ENCODE measurements at places on chromosomes 5 and 9.

GRCh38 chr5:157951673-157952373, 92.9 kb upstream of the CLINT1 start:
- no peak for DNase-seq

GRCh38 chr5:104344809-104345208, 782.2 kb upstream of the NUDT12 start:
- no peak for DNase-seq

DNA sequence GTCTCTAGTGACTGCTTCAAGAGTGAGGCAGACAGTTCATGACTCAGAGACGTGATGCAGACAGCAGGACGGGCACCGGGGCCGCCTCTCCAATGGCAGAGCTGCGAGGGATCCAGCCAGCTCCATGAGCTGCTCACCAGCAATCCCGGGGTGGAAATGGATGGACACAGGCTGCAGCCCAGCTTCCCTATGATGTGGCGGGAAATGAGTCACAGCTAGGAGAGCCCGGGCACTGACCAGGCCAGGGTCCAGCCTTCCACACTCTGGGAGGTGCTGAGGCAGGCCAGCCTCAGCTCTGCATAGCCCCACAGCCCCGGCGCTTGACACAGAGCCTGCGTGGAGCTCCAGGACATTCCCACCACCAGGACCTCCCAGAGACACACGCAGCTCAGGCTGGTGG, 244.8 kb upstream of the IRX2 start:
- DNase-seq: no peak

- DNase-seq: no peak
Observed at GRCh38 chr9:95613670-95614069, 96.9 kb upstream of the PTCH1 start.

DNA sequence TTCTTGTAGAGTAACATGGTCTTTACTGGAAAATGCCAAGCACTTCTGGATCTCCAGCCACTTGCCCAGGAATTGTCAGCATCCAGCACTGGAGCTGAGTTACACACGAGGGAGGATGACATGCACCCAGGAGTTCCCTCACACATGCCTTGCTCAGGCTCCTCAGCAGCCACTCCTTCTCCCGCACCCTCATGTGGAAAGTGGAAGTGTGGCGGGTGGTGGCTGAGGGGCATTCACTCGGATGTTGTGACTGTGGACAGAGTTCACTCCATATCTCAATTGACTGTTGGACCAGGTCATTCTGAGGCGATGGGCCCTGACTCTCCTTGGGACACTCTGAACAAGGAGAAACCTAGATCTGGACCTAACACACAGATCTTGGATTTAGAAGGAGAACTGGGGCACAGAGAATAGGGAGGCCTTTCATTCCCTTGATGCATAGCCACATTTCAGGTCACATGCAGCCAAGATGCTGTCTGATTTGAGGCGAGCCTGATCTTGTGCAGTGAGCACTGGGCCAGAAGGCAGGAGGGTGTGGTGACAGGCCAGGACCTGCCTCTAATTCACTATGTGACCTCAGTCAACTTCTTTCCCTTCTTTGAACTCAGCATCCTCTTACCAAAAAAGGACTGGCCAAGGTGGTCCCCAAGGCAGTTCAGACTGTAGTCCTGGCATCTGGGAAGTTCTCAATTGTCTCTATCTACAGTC, 62.1 kb downstream of the CYSTM1 start:
- no peak for DNase-seq

DNA sequence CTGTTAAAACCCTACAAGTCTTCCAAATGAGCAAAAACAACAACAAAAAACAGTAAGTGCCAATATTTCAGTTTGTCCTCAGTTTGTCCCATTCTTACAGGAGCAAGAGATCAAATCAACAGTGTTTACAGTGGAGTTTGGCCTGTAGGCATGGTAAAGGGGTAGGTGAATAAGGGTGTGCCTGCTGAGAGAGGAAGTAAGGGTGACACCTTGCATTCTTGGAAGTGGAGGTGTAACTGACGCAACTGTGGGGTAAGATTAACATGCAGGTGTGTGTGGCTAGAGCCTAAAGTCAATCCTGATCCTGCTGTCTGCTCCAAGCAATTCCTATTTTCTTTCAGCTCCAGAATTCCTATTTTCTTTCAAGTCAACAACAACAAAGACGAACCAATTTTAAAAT, 43.4 kb downstream of the PFDN1 start:
- DNase-seq: no peak

GRCh38 chr5:39640552-39640951, 215.8 kb upstream of the DAB2 start:
- no peak for DNase-seq

DNA sequence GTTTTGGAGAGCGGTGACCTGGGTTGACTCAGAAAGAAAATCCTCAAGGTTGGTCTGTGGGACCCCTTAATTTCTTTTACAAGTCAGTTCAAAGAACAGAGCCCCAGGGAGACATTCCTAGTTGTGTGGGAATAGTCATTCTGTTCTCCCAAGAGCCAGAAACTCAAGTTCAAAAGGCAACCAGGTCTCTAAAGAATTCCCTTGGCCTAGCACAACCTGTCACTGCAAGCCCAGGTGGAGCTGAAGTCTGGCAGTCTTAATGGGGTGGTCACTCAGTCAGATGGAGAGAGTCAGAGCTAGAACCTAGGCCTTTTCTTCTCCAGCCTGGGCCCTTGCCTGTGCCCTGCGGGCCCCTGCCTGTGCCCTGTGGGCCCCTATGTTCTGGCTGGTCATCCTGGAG, 37.5 kb upstream of the CDKN2AIPNL start:
- no peak for DNase-seq

GRCh38 chr5:149939546-149939945, 5.0 kb downstream of the PDE6A start:
- DNase-seq: no peak

DNA sequence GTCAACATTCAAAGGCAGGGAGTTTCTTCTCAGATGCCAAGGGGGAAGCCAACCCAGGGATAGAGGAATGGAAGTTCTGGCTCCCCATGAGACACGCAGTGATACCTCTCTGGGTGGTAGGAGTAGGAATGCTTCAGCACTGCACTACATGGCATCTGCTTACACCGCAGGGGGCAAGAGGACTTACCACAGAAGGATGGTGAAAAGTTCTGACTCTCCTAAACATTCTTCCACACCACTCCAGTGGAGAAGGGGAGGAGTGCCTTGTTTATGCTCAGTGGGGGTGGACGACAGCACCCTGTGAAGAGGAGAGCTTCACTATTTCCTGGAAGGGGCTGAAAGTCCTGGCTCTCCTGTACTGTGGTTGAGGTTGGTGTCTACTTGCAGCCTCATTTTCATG, 1011.3 kb upstream of the WWC1 start:
- no peak for DNase-seq

- no peak for DNase-seq
Observed at GRCh38 chr9:115849679-115850412, 303.7 kb upstream of the PAPPA start.

GRCh38 chr9:76369583-76369982, 24.6 kb downstream of the RFK start:
- peak; percentile 16 for DNase-seq

DNA sequence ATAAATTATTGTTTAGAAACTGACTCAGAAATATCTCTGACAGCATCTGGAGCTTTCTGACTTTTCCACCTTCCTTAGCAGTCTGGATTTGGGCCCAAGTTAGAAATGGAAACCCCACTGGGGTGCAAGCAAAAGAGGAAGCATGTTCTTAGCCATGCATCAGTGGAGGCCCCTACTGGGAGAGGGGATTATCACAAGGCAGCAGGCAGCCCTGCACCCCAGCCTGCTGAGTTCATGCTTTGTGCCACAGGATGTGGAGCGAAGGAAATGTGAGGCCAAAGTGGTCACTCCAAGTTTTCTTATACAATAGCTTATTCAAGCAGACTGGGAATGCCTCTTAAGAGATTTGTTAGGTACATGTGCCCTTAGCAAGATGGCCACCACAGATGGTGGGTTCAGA, 146.5 kb upstream of the TLX3 start:
- no peak for DNase-seq
